ENCODE measurements at places on chromosomes 11 and 22. TPM values are rescaled to one million over a fixed set of nuclear protein-coding genes. Genes with fewer than 3 reads are reported as not detected.

The SNX32 gene
- not detected for total RNA-seq

The DGAT2 gene
- 75.8 TPM for total RNA-seq

The MMP10 gene
- 0.16 TPM for total RNA-seq

The FIBIN gene
- not detected for total RNA-seq

The GLB1L3 gene
- not detected for total RNA-seq

The HEPHL1 gene
- total RNA-seq: not detected

The KCNJ5 gene
- total RNA-seq: not detected

DNA sequence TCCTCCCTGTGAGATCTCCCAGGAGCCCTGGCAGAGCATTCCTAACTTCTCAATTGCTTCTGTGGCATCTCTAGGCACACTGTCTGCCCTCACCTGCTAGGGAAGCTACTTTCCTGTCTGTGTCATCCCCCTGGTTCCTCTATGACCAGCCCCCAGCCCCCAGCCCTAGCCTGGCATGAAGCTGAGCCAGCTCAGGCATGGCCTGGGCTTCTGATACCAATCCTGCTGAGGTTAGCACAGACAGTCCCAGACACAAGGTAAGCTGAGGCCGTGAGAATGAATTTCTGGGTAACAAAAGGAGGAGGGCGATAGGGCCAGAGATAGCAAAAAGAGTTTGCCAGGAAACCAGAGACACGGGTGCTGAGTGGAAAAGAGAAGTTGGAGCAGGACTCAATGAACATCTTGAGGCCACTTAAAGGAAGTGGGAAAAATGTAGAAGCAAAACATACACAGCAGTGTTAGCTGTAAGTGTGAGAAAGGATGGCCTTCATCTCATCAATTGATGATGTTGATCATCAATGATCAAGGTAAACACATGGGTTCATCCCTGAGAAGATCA is 87.6 kb upstream of the PICALM start:
- DNase-seq: no peak
- H3K4me1 ChIP-seq: peaks cover 48% of the 10 kb centered on the region
- no peaks in the 10 kb centered on the region for H3K36me3 ChIP-seq
- H3K4me3 ChIP-seq: no peak overlapping the region

DNA sequence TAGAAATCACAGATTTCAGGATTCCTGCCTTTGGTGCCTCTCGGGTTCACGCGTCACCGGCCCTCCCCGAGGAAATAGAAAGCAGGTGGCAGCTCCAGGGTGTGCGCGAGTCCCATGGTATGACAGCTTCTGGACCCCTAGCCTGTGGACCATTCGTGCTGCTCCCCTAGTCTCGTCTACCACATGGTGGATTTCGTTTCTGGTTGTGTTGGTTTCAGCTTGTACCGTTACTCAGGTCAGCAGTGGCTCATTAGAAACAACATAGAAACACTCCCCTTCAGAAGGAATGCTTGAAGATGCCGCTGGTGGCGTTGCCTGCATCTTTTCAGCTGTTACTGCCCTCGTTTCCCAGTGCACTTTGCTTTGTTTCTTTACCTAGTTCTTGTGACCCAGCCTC is 700 bp downstream of the TTC17 start:
- peak overlapping the region; percentile 98 for H3K27ac ChIP-seq
- no peaks in the 10 kb centered on the region for H3K27me3 ChIP-seq
- no peaks in the 10 kb centered on the region for H3K36me3 ChIP-seq

- H3K27ac ChIP-seq: no peak overlapping the region
- no peaks in the 10 kb centered on the region for H3K36me3 ChIP-seq
- no peak for DNase-seq
- no peak overlapping the region for H3K4me3 ChIP-seq
Observed at GRCh38 chr11:19394525-19395016, 153.8 kb upstream of the E2F8 start.

- H3K36me3 ChIP-seq: no peaks in the 10 kb centered on the region
- H3K4me1 ChIP-seq: peaks cover 18% of the 10 kb centered on the region
- no peak for DNase-seq
Observed at GRCh38 chr11:67416416-67417335, 1.2 kb downstream of the CARNS1 start.

- no peaks in the 10 kb centered on the region for H3K27me3 ChIP-seq
- peak overlapping the region; percentile 15 for H3K27ac ChIP-seq
- H3K4me1 ChIP-seq: peaks cover 9% of the 10 kb centered on the region
Observed at GRCh38 chr11:94854770-94855633, 86.8 kb downstream of the AMOTL1 start.

DNA sequence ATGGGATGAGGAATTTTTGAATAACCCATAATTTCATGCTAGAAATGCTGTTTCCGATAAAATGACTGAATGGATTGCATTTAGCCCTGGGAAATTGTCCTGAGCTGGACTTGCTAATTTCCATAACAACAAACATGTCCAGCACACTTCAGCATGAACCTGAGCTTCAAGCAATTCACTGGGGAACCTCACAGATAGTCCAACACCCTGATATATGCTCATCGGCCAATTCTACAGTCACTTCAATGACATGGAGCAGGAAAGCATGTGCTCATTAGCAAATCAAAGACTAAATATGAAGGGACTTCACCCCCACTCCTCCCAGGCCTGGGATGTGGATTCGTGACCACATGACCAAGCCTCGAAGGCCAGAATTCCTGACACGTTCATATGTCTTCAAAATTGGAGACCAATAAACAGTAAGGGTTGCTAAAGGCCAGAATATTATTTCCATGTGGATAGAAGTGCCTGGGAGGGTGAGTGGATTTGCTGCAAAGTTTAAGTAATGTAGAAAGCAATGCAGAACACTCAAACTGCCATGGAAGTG is 131.9 kb downstream of the SLC1A2 start:
- H3K36me3 ChIP-seq: no peaks in the 10 kb centered on the region
- DNase-seq: no peak
- H3K27ac ChIP-seq: no peak overlapping the region
- H3K4me3 ChIP-seq: no peak overlapping the region
- H3K27me3 ChIP-seq: no peaks in the 10 kb centered on the region

DNA sequence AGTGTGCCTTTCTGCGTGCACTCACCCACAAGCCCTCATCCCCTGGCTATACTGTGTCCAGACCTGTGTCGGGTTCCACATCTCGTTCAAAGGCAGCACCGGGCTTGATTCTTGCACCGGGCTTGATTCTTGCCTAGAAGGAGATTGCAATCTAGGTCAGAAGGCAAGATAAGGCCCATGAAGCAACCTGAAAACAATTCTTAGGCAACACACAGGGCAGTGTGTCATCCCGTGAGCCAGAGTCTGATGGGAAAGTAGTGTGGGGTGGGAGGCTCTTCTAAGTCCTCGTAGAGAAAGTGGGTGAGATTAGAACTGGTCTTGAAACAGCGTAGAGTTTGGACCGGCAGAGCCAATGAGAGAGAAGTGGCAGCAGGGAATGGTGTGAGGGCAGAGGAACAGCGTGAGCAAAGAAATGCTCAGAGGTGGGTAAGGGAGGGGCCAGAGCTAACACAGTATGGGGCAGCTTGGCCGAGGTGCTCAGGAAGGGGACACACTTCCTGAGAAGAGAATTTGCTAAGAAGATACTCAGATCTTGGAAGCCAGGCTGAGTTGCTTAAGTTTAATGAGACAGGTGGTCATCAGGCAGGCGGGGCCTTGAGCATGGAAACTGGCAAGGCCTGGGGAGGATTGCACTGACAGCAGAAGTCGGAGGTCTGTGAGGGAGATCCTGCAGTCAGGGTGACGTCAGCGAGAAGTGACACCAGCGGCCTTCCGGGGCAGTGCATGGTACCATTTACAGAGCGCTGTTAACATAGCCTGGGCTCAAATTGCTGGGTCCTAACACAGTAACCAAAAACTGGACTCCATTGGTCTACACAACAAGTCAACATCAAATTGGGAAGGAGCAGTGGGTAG is 40.7 kb upstream of the DKK3 start:
- no peak overlapping the region for H3K4me3 ChIP-seq
- peak overlapping the region; percentile 69 for H3K27ac ChIP-seq
- no peaks in the 10 kb centered on the region for H3K36me3 ChIP-seq
- peaks cover 33% of the 10 kb centered on the region for H3K4me1 ChIP-seq
- H3K27me3 ChIP-seq: no peaks in the 10 kb centered on the region

GRCh38 chr22:27307545-27308247 is 493.9 kb downstream of the MN1 start:
- peaks cover 10% of the 10 kb centered on the region for H3K4me1 ChIP-seq
- H3K4me3 ChIP-seq: no peak overlapping the region
- H3K27ac ChIP-seq: no peak overlapping the region
- no peak for DNase-seq

- no peaks in the 10 kb centered on the region for H3K27me3 ChIP-seq
- no peak for DNase-seq
- no peaks in the 10 kb centered on the region for H3K4me1 ChIP-seq
- H3K27ac ChIP-seq: no peak overlapping the region
Observed at GRCh38 chr22:16847271-16847670, 22.1 kb upstream of the XKR3 start.

- H3K27ac ChIP-seq: no peak overlapping the region
- no peaks in the 10 kb centered on the region for H3K36me3 ChIP-seq
- H3K27me3 ChIP-seq: no peaks in the 10 kb centered on the region
- H3K4me3 ChIP-seq: no peak overlapping the region
- no peak for DNase-seq
- no peaks in the 10 kb centered on the region for H3K4me1 ChIP-seq
Observed at GRCh38 chr22:48354096-48354495, 1473.6 kb downstream of the BRD1 start.

- no peak overlapping the region for H3K27ac ChIP-seq
- no peak for DNase-seq
- no peaks in the 10 kb centered on the region for H3K36me3 ChIP-seq
- no peaks in the 10 kb centered on the region for H3K4me1 ChIP-seq
- no peak overlapping the region for H3K4me3 ChIP-seq
Observed at GRCh38 chr11:45289369-45289768, 3.2 kb upstream of the SYT13 start.

- DNase-seq: no peak
- no peak overlapping the region for H3K4me3 ChIP-seq
- no peaks in the 10 kb centered on the region for H3K36me3 ChIP-seq
- H3K27me3 ChIP-seq: peaks cover 2% of the 10 kb centered on the region
Observed at GRCh38 chr11:85595285-85595884, 31.8 kb downstream of the DLG2 start.

DNA sequence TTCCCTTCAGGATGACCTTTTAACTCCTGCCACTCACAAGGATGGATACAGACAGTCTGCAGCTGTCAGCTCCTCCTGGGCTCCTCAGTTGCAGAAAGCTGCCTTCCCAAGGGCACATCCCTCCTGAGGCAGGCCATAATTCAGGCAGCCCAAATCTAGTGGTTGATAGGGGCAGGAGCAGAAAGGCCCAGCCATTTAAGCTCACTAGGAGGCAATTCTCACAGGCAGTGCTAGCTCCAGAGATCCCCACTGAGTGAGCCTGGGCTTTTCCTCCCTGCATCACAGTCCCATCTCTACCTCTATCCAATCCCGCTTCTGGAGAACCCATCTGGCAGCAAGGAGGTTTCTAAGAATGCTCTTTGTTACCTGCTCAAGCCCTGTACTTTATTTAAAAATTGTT is 200.6 kb downstream of the ARHGAP42 start:
- no peak for DNase-seq
- no peak overlapping the region for H3K27ac ChIP-seq
- no peaks in the 10 kb centered on the region for H3K4me1 ChIP-seq
- H3K4me3 ChIP-seq: no peak overlapping the region
- no peaks in the 10 kb centered on the region for H3K36me3 ChIP-seq

DNA sequence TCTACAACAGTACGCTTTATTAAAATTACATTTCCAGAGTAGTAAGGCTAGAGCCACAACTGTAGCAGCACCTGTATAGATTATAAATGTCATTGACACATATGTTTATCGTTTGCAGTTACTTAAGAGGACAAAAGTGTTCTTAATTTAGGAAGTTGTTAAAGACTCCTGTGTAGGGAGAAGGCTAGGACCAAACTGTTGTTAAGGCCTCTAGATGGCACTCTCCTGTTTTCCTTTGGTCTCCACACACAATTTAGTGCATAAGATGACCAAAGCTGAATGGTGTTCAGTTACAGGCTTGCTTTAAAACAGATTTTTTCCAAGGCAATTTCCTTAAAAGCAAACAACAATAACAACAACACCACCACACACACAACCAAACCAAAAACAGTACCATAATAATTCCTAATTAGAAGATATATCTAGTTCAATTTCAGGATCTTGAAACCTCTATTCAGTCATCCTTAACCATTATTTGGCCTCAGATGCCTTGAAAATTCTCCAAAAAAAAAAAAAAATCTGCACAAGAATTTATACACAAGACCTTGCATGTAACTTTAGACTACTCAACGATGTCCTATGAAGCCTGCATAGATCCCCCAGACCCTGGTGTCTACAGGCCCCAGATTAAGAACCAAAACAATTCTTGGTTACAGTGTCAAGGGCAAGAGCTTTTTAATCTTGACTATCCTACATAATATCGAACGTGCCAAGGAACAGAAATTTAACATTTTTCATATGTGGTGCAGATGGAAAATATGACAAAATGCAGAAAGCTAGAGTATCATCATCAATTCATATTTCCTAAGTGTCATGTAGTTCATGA is 42.6 kb upstream of the APOA1 start:
- no peak for DNase-seq
- no peaks in the 10 kb centered on the region for H3K27me3 ChIP-seq
- H3K4me3 ChIP-seq: no peak overlapping the region
- peaks cover 23% of the 10 kb centered on the region for H3K4me1 ChIP-seq
- H3K36me3 ChIP-seq: peaks cover 1% of the 10 kb centered on the region

DNA sequence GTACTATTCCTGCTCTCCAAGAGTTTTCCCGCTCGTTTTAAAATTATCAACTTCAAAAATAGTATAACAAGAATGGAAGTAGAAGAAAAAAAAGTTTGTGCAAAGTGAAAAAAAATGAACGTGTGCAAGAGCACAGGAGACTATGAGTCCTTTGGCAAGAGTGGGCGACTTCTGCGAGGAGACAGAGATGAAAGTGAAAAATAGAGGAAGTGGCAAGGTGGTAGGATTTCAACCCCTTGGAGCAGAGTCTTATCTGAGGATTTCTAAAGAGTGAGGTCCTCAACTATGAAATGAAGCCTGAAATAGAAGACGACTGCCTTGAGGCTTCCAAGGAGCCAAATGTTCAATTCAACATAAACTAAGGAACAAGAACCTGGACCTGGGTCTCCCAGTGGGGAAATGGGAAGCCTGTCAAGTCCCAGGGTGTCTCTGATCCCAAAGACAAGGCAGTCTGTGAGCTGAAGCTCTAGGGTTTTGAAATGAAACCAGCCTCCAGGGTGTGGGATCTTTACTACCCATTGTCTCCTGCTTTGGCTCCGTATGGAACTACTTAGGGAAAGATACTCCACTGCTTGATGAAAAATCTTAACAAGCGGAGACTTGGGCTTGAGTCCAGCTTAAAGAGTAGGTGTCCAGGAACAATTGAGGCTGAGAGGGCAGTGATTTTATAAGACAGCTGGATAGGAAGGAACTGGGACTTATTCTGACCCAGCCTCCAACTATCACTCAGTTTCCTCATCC is 4.8 kb downstream of the P4HA3 start:
- H3K4me3 ChIP-seq: no peak overlapping the region
- DNase-seq: no peak
- H3K4me1 ChIP-seq: peaks cover 6% of the 10 kb centered on the region
- H3K36me3 ChIP-seq: no peaks in the 10 kb centered on the region

GRCh38 chr22:25693268-25693565 is 48.8 kb upstream of the MYO18B start:
- no peaks in the 10 kb centered on the region for H3K4me1 ChIP-seq
- no peak overlapping the region for H3K27ac ChIP-seq
- no peak overlapping the region for H3K4me3 ChIP-seq
- H3K27me3 ChIP-seq: no peaks in the 10 kb centered on the region
- no peaks in the 10 kb centered on the region for H3K36me3 ChIP-seq

GRCh38 chr22:20126284-20127029 is 5.1 kb upstream of the ZDHHC8 start:
- H3K27me3 ChIP-seq: no peaks in the 10 kb centered on the region
- no peak for DNase-seq
- H3K4me3 ChIP-seq: no peak overlapping the region

- no peak for DNase-seq
- no peak overlapping the region for H3K27ac ChIP-seq
- no peaks in the 10 kb centered on the region for H3K27me3 ChIP-seq
- no peak overlapping the region for H3K4me3 ChIP-seq
Observed at GRCh38 chr11:61367406-61367805, 5.2 kb downstream of the TMEM138 start.
